ENCODE measurements at places on chromosomes 2 and 18.

- DNase-seq: no peak
Observed at GRCh38 chr2:60306267-60306861, 247.1 kb downstream of the BCL11A start.

GRCh38 chr18:60040971-60041370 is 141.2 kb downstream of the PMAIP1 start:
- DNase-seq: no peak

DNA sequence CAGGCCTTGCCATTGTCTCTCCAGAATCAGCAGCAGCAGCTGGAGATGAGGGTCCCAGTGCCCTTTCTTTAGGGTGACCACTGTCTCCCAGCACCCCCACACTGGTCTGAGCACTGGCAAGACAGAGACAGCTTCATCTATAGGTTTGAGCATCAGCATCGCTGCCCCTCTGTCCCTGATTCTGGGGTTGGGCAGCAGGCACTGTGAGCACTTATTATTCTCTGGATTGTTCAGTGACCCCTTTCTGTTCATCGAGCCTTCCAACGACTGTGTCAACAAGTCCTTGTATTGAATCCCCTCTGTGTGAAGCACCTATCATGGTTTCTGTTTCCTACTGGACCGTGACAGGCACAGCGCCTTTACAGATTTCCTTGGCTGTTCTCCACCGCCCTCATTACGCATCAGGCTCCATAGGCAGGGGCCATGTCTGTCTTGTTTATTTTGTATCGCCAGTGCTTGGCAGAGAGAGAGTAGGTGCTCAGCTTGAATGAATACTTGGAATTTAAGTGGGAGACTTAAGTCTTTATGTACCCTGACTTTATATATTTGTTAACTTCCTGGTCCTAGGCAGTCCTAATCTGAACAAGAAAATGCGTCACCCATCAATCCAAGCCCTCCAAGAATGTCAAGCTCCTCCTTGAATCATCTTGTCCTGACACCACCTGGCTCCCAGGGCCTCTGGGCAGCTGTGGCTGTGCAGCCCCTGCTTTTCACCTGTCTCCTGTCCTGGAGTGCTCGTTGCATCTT is 11.4 kb downstream of the MALL start:
- no peak for DNase-seq

DNA sequence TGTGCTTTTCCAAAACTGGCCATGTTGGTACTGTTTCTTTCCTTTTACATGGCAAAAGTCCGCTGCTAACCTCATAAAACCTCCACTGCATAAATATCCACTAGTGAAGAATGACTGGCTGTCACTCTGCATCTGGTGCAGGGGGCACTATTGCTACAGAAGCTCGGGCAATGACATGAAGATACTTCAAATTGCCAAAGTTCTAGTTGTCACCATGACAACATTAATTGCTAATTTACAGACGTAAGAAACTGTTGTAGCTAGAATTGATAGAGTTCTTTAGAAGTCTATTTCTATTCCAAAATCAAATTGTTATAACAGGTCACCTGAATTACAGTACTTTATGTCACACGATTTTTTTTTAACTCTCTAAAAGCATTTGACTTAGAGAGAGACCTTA is 845 bp downstream of the CFAP210 start:
- no peak for DNase-seq

GRCh38 chr2:217468042-217468830 is 534.6 kb downstream of the TNS1 start:
- DNase-seq: no peak

GRCh38 chr2:219086196-219086595 is 25.5 kb upstream of the IHH start:
- no peak for DNase-seq

DNA sequence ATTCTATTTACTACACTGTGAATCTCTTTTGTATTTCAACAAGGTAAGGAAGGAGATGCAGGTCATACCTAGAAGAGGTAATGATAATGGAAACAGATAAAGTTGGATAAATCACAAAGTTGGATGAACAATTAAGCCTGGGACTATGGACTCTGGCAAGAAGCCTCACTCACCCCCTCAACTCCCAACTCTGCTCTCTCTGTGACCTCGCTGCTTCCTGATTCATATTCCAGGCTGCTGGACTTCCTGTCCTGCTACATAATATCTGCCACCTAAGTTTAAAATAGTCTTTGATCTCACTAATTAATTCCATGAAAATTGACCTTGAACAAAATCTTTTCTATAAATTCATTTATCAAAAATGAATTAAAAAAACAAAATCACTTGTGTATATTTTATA is 215.3 kb downstream of the CALCRL start:
- DNase-seq: no peak

GRCh38 chr2:234467289-234467688 is 29.6 kb downstream of the ARL4C start:
- no peak for DNase-seq

- no peak for DNase-seq
Observed at GRCh38 chr2:232798187-232798586, 21.8 kb upstream of the KCNJ13 start.

- DNase-seq: no peak
Observed at GRCh38 chr2:135490376-135490775, 40.6 kb downstream of the ZRANB3 start.

DNA sequence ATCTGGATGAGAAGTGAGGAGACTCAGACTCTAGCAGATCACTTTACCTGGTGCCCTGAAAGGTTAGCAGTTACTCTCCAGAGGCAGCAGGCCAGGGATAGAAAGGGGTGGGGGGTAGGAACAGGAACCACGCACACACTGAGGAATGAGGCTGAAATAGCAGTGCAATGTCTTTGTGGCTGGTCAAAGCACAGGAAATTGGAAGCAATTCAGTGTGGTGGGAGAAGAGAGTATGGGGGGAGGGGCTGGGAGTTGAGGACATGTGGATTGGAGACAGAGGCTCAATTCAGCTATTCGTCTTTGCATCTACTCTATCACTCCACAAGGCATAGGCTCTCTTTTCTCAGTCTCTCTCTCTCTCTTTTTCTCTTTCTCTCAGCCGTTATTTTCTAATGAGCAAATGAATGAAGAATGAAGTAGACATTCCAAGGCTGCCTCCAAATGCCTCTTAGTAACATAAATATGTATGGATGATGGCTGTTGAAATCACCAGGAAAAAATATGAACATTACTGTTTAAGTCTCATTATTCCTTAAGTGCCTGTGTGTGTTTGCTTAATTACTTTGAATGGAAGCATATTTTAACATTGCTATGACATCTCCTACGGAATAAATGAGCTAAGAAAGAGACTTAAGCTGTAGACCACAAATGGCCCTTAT is 979.4 kb downstream of the TSN start:
- DNase-seq: no peak

- no peak for DNase-seq
Observed at GRCh38 chr2:108370080-108370479, 7.7 kb upstream of the SULT1C4 start.

GRCh38 chr2:112959109-112959812 is 18.5 kb upstream of the IL36G start:
- no peak for DNase-seq

GRCh38 chr2:237474442-237474911 is 12.6 kb upstream of the MLPH start:
- DNase-seq: no peak

DNA sequence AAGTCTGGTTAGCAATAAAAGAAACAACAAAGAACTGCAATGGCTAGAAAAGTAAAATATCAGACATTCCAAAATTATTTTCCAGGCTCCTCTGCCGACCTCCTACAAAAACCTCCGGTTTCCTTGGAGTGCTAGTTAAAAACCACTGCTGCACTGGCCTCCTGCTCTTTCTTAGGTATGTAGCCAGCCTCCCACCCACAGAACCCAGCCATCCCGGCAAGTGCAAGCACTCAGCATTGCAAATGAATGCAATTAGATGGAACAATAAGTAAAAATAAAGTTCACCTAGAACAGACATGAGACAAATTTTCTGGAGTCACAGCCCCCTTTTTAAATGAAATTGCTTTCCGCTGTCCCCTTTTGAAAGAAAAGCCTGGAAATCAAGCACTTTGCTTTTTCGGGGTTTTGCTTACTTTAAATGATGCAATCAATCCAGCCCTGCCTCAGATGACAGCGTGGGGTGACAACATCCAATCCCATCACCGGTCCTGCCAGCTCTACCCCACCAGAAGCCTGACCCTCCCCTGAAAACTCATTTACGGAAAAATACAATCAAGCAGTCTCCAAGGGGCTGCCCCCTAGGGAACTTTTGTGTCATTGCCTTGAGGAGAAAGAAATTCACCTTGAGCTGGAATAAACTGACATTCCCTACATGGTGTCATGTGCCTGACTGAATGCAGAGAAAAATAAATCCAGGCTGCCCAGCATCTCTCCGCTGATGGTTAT is 199.8 kb downstream of the EPHA4 start:
- DNase-seq: no peak

DNA sequence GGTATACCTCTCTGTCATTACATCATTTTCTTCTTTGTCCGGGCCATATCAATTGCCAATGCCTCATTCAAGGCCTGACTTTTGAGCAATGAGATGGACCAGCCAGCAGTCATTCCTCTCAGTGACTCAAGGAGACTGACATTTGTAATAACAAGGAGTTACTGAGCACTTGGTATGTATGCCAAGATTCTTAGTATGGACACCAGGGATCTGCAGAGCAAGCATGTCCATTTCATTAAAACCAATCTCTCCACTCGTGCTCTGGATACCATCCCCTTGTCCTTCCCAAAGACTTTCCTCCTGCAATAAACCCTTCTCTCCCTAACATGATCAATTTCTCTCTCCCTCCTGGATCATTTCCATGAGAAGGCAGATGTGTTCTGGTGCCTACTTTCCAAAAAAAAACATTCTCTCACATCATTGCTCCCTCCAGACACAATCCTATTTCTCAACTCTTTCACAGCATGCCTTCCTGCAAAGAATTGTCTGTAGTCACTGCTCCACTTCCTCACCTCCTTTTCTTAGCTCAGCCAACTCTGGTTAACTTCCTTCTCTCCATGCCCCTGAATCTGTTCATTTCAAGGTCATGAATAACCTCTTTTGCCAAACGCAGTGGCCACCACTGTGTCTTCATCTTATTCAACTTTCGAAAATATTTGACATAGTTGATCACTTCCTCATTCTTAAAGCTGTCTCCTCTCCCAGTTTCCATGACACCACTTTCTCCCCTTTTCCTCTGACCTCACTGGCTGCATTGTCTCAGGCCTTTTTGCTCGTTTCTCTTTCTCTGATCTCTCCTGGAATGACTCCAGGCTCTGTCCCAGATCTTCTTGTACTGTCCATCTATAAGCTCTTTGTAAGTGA is 102.8 kb upstream of the CYP1B1 start:
- DNase-seq: no peak

DNA sequence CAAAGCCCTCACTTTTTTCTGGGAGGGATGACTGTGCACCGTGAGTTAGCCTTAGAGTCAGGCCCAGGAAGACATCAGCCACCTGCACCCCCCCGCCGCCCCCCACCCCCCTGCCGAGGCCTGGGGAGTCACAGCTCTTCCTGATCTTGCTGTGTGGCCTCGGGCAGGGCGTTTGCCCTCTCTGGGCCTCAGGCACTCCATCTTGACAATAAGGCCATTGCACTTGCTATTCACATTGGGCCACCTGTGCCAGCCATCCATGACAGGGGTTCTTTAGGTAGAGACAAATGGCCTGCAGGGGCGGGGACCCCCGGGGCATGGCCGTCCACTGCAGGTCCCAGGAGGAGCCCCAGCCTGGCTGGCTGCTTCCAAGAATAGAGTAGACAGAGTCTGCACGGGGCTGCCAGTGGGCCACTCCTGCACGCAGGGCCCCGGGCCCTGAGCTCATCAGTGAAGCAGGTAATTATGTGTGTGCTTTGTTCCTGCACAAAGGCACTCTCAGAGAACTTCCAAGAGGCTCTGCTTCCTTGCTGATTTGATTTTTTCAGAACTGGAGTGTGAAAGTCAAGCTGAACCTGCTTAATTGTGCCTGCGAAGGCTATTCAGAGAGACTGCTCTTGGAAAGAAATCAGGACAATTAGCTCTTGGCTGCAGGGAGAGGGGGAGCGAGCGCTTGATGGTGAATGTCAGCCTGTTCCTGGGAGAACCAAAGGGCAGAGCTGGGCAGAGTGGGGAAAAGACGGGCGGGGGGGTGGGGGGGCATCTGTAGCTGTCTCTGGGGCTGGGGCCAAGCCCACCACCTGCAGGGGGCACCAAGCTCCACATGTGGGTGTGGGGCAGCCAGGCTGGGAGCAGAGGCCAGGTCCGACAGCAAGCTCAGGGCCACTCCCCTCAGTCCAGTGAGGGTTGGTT is 40.3 kb downstream of the RRM2 start:
- DNase-seq: no peak

- no peak for DNase-seq
Observed at GRCh38 chr2:163401481-163401880, 334.3 kb downstream of the FIGN start.
